ENCODE measurements at places on chromosomes 12 and 14. TPM values are rescaled to one million over a fixed set of nuclear protein-coding genes. Genes with fewer than 3 reads are reported as not detected.

Gene PSME2
- 204 TPM for total RNA-seq

Gene RBM19
- total RNA-seq: 23.6 TPM

Gene SYNDIG1L
- total RNA-seq: not detected

Gene NOVA1
- 4.2 TPM for total RNA-seq

Gene ABCC9
- 42.3 TPM for total RNA-seq

Gene RTL1
- not detected for total RNA-seq

Gene CPNE6
- total RNA-seq: not detected

Gene ANKRD33
- not detected for total RNA-seq

Gene KRT82
- total RNA-seq: not detected

Gene KRT71
- total RNA-seq: not detected

Gene SDSL
- total RNA-seq: 2.5 TPM

Gene C12orf60
- 2.4 TPM for total RNA-seq

Gene UBR7
- total RNA-seq: 38.1 TPM

Gene GPX2
- total RNA-seq: not detected

Gene EFS
- total RNA-seq: 0.05 TPM

Gene KRT2
- total RNA-seq: not detected

Gene AICDA
- not detected for total RNA-seq

Gene ETFRF1
- 18.3 TPM for total RNA-seq

Gene TPPP2
- total RNA-seq: not detected

Gene KRT77
- total RNA-seq: not detected

Gene PLBD1
- 0.37 TPM for total RNA-seq

Gene SMCO2
- not detected for total RNA-seq

Gene PIWIL1
- not detected for total RNA-seq

Gene KLHDC1
- 0.69 TPM for total RNA-seq

Gene GALNT6
- not detected for total RNA-seq

Gene HNF1A
- not detected for total RNA-seq

Gene AHNAK2
- 35.9 TPM for total RNA-seq

Gene DAO
- not detected for total RNA-seq

Gene IQSEC3
- not detected for total RNA-seq

Gene GPRC5D
- total RNA-seq: not detected

Gene NRXN3
- total RNA-seq: 7.0 TPM

Data from NCI-H460 (cell line).